ENCODE measurements at places on chromosomes 4 and X.

- DNase-seq: no peak
These were observed 16.4 kb upstream of the CXCL8 start for GRCh38 chr4:73723928-73724327.

DNA sequence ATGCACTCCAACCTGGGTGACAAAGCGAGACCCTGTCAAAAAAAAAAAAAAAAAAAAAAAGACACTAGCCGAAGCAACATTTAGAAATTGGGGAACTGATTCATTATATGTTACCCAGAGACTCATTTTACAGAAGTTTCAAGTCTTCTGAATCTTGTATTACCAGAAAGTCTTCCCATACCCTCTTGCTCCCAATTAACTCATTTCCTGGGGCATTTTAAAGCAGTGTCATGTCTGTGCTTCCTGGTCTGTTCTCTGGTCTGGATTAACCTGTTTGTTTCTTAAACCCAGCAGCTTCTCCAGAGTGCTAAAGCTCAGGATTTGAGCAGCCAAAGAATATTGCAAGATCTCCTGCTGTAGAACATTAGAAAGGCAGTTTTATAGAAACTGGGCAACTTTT lies 43.7 kb downstream of the FRMPD3 start:
- DNase-seq: no peak

GRCh38 chr4:123200051-123200940 lies 196.3 kb upstream of the SPRY1 start:
- DNase-seq: no peak

DNA sequence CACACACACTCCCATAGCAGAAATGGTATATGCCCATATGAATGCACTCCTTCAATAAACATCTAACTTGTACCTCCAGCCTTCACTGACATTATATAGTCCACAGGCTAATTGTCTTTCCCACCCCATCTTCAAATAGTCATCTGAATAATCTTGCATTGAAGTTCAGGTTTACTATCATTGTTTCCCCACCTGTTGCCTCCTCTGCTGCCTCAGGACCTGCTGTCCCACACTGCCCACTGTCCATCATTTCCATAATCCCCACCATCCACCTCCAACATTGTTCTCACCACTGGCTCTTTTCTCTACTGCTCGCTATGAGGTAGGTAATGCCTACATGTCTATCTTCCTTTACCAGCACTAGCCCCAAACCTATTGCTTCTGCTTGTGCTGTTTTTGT lies 66.1 kb downstream of the TBC1D9 start:
- DNase-seq: no peak

DNA sequence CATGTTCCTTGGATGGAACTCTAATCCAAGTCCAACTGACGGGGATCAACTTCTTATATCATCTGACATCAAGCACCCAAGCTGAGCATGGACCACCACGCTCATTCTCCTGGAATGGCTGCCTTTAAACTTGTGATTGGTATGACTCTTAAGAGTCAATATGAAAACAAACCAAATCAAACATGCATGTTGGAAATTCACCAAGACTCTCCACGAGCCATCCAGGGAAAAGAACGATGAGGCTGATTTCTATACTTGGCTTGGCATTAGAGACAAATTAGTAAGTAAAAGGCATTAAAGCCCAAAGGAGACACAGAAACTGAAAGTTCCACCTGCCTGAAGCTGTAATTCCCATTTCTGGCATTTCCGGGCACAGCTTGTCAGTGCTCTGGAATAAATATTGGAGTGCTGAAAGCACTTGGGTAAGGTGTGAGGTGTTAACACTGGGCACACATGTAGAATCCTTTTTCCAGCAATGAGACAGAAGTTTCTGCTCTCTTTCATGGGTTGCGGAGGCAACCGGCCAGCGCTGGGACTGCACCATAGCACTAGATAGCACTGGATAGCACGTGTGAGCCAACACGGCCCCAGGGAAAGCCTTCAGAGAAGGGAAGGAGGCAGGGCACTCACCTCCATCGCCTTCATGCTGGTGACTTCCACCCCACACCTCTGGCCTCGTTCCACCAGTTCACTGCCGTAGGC lies 42.1 kb upstream of the CENPU start:
- no peak for DNase-seq

- DNase-seq: no peak
These were observed 725.7 kb upstream of the TENM3 start for GRCh38 chr4:181517491-181517890.

- DNase-seq: peak; percentile 80
These were observed 119.1 kb upstream of the TRIM2 start for GRCh38 chr4:153084980-153085630.

GRCh38 chr4:141155586-141155985 lies 22.3 kb upstream of the RNF150 start:
- no peak for DNase-seq

DNA sequence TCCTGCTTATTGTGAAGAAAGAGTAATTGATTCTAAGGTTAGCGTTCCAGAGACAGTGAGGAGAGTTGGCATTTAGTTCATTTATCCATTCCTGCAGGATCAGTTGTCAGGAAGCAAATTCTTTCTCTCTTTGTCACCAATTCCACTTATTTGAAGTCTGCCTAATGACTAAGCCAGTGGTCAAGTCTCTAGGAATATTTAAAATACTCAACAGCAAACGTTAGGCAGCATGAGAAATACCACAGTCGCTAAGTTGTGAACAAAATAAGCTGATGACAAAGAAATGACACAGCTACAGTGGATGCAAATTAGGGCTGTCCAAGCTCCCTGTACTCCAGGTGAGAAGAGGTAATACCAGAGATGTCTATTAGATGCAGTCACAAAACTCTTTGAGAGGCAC lies 6.6 kb upstream of the MAGEB17 start:
- DNase-seq: peak; percentile 78

DNA sequence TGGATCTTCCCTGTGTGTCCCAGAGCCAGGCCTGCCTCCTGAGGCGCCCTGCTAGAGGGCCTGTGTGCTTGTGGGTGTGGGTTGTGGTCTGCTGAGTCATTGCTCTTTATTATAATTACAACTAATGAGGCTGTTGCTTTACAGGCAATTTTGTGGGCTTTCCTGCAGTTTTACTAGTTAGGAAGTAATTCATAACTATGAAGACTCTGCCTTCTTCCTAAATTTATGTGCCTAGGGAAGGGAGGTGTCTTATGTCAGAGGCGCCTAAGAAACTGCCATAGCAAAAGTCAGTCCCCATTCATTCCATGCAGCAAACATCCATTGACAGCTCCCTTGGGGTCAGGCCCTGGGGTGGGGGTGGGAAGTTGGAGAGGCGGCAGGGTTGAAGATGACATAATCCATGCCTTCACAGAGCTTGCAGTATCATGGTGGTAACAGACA lies 359.2 kb downstream of the IDS start:
- no peak for DNase-seq

DNA sequence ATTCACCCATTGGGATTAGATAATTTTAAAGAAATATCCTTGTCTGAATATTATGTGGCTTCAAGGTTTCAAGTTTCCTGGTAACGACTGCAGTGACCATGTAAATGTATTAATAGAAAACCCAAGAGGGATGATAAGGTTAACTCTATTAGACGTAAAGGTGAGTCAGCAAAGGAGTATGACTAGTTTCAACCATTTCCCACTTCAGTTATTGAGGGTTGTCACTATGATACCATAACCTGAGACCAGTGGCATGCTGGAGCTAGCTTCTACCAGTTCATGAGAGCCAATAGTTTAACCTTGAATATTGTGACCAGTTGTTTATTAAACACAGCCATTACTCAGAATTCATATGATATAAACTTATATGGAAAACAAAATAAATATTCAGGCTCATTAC lies 270.1 kb downstream of the TMA16 start:
- no peak for DNase-seq

GRCh38 chrX:109352066-109352588 lies 129.8 kb downstream of the GUCY2F start:
- peak; percentile 65 for DNase-seq

GRCh38 chrX:119692191-119693039 lies 553 bp downstream of the SEPTIN6 start:
- DNase-seq: peak; percentile 80

DNA sequence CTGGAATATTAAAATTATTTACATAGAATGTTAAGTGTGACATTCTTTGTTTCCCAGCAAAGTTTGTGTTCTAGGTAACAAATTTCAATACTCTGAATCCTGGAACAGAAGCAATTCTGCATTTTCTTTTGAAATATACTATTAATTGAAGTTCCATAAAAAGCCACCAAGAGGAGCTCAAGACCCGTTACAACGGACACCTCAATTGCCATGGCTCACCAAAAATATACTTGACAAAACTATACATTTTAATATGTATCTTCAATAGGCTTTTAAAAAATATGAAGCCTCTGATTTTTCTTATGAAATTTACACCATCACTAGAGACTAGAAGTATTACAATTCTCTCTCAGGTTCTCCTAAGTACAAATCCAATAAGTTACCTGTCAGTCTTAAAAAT lies 111.4 kb downstream of the NYX start:
- peak; percentile 49 for DNase-seq

GRCh38 chr4:139223682-139224317 lies 46.8 kb upstream of the ELF2 start:
- no peak for DNase-seq

- no peak for DNase-seq
These were observed 89.4 kb upstream of the TRIM2 start for GRCh38 chr4:153114771-153115321.

DNA sequence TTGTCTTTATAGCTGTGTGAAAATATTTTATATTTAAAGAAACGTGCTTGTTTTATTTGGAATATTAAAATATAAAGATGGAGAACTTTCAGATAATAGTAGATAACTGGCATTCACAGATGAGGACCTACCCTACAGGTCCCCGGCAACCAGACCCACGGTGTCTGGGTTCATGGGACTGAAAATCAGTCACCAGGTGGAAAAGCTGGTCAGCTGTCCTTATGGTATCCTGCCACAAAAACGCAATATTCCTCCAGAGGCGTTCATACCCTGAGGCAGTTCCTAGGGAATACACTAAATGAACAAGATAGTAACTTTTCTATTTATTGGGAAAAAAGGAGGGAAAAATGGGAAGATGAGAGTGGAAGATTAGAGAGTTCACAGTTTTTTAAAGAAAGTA lies 1.2 kb downstream of the TLR6 start:
- no peak for DNase-seq

GRCh38 chr4:49516796-49517195 lies 530.7 kb downstream of the CWH43 start:
- no peak for DNase-seq

DNA sequence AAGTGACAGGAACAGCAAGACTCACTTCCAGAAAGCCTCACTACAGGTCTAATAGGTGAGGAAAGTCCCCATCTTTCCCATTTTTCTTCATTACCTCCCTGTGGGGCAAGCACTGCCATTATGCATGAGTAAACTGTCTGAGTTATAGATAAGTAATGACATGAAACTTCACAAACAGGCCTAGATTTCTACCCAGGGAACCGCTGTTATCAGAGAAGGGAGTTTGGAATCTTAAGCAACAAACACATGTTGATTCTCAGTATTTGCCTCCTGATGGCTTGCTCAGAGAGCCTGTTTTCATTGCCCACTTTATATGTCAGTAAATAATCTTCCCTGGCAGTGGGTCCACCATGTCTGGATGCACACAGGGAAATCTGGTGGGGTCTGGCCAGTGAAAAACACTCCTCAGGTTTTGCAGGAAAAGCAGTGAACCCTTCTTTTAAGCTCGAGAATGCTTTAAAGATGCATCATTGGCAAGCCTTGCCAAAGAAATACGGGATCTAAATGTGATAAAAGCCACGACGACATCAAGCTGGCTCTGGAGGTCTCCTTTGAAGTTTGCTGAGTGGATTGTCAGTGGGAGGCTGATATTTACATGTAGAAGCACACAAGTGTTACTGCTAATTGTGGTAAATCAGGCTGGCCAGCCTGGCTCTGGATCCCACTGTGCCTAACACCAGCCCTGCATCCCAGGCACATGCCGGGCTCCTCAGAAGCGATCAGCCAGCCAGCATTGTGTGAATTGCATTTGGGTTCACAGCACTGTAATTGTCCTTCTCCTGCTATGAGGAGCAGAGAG lies 25.2 kb downstream of the PDGFRA start:
- DNase-seq: no peak

- no peak for DNase-seq
These were observed 71.7 kb upstream of the IL13RA1 start for GRCh38 chrX:118655561-118656246.

GRCh38 chr4:88457307-88458103 lies 586 bp downstream of the HERC5 start:
- DNase-seq: peak; percentile 34

DNA sequence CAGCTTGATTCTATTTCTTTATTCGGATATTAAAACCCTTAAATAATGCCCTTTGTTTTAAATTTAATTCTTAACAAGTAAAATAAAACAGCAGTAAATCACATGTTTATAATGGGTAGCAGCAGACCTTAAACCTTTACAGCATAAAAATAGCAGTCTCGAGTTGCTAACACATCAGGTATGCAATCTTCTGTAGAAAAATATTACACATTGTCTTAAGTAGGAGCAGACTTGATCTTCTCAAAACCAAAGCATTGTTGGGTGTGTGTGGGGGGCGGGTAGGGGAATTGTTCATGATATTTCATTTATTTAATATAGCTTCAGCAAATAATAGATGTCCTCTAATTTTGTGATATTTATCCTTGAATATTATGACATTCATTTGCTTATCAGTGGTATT lies 331.4 kb downstream of the PCDH7 start:
- DNase-seq: no peak
